Esophagus muscularis mucosa (tissue), 4 donors: ENCODE measurements at places on chromosomes 1 and 21. TPM values are rescaled to one million over a fixed set of nuclear protein-coding genes. Genes with fewer than 3 reads are reported as not detected.

GRCh38 chr1:243351337-243351736 is 95.5 kb downstream of the SDCCAG8 start:
- DNase-seq = no peak
- H3K36me3 ChIP-seq = peaks cover 6% of the 10 kb centered on the region
- no peak overlapping the region for H3K27ac ChIP-seq

The LCE2C gene
- total RNA-seq = not detected

- no peaks in the 10 kb centered on the region for H3K27me3 ChIP-seq
- peak; percentile 93 for DNase-seq
- H3K27ac ChIP-seq = peak overlapping the region; percentile 85
- H3K36me3 ChIP-seq = no peaks in the 10 kb centered on the region
- H3K4me3 ChIP-seq = peak overlapping the region; percentile 54
- peaks cover 94% of the 10 kb centered on the region for H3K4me1 ChIP-seq
Observed at GRCh38 chr1:39269791-39270342, 65.4 kb downstream of the MACF1 start.

DNA sequence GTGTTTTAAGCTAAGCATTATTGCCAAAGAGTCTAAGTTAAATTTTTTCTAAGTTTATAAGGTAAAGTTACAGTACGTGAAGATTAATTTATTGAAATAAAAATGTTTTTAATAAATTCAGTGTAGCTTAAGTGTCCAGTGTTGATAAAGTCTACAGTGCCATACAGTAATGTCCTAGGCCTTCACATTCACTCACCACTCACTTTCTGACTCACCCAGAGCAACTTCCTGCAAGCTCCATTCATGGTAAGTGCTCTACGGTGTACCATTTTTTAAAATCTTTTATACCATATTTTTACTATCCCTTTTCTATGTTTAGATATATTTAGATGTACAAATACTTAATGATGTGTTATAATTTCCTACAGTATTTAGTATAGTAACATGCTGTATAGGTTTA is 173.2 kb downstream of the CACNA1E start:
- H3K4me1 ChIP-seq = no peaks in the 10 kb centered on the region
- DNase-seq = no peak
- H3K4me3 ChIP-seq = no peak overlapping the region
- no peak overlapping the region for H3K27ac ChIP-seq
- no peaks in the 10 kb centered on the region for H3K27me3 ChIP-seq

DNA sequence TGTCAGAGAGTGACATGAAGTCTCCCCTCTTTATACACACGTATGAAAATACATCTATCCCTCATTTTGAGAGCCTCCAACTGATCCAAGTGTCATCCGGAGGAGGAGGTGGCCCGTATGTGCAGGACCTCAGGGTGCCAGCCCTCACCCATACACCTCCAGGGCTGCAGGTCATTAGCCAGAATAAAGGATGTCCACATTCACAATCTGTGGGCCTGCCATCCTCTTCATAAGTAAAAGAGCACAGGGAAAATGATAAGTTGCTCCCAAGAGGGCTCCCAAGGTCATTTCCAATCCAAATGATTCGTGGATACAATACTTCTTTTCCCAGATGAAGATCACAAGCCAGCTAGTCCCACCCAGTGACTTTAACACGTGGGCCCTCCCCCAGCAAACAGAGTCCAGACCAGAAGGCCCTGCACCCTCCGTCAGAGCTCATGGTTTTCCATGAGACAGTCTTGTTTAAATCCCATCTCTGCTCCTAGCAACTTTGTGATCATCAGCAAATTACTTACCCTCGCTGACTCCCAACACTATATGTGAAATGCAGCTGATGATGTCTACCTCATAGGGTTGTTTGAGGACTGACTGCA is 28.6 kb downstream of the RNASEL start:
- H3K27ac ChIP-seq = no peak overlapping the region
- DNase-seq = peak; percentile 64
- no peak overlapping the region for H3K4me3 ChIP-seq
- H3K4me1 ChIP-seq = no peaks in the 10 kb centered on the region

GRCh38 chr1:162861625-162862024 is 650 bp upstream of the CCDC190 start:
- H3K27ac ChIP-seq = peak overlapping the region; percentile 53
- no peaks in the 10 kb centered on the region for H3K27me3 ChIP-seq
- no peak for DNase-seq
- no peak overlapping the region for H3K4me3 ChIP-seq
- H3K36me3 ChIP-seq = no peaks in the 10 kb centered on the region
